ENCODE measurements at places on chromosomes 2 and 18.

GRCh38 chr2:28628987-28629386 lies 122.6 kb upstream of the PPP1CB start:
- DNase-seq: no peak

DNA sequence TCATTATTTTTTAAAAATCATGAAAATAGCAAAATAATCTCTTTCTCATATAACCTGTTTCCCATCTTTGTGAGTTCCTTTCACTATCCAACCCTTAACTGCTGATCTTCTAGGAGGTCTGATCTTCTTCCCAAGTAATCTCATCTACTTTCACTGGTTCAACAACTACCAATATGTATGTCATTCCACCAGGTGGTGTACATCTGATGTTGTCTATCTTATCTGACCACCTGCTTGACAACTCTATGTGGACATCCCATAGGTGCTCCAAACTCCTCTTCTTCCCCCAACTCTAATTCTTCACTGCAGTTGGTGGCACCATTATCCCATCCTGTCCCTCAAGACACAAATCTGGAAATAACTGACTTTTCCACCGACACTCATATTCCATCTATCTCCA lies 62.5 kb downstream of the FAM228A start:
- DNase-seq: no peak

- peak; percentile 28 for DNase-seq
Observed at GRCh38 chr2:38830526-38831159, 45.1 kb downstream of the DHX57 start.

GRCh38 chr2:153953761-153954160 lies 82.0 kb downstream of the GALNT13 start:
- no peak for DNase-seq

- DNase-seq: no peak
Observed at GRCh38 chr2:29400930-29401653, 285.9 kb downstream of the CLIP4 start.

DNA sequence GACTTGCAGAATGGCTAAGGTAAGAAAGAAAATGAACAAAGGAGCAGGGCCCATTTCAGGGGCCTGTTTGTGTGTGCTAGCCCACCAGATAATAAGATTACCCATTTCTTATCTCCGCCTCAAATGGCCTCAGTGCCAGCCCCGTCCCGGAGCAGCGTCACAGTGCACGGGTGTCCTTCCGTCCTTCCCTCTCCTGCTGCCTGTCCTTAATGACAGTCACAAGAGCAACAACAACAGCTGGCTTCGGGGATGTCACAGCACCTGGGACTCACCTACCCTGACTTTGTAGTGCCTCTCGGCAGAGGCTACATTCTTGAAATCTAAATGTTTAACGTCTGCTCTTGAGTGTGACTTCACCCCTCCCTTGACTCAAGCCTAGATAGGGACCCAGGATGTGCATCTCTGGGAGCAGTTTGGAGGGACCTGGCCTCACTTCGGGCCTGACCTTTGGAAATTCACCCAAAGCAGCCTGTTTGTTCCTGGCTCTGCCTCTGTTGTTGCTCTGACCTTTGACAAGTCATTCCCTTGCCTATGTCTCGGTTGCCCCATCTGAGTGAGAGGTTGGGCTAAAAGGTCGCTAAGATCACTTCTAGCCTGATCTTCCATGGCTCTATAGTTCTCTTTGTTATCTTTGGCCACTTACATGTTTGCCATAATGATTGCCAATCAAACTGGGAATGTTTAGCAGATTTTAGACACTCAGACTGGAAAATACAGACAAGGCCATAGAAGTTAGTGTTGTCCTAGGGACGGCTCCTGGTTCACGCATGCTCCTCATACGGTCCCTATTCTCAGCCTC lies 122.5 kb downstream of the KLHL29 start:
- no peak for DNase-seq

DNA sequence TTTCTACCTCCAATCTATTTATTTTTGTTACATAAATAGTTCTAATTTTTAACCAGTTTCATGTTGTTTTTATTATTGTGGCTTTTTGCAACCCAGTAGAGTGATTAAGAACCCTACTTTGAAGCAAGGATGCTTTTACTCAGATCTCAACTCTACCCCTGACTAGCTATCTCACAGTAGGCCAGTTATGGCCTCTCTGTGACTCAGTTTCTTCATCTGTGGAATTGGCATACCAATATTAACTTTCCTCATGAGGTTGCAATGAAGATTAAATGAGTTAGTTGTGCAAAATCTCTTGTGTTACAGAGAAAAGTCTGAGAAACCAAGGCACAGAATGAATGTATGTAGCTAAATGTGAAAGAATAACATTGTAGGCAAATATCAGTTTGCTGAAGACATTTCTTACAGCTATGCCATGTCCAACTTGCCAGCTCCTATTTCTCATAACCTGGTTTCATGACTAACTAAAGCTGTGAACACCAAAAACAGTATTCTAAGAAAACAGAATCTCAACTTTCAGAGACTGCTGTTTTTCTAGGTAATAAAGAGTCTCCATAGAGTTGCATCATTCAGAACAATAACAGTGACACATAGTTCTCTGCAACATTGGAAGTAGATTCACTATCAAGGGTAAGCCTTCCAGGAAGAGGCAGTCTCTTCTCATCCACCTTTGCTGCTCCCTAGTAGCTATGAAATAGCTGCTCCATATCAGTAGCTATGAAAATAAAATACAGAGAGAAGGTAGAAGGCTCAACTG lies 33.2 kb upstream of the CYTIP start:
- no peak for DNase-seq

DNA sequence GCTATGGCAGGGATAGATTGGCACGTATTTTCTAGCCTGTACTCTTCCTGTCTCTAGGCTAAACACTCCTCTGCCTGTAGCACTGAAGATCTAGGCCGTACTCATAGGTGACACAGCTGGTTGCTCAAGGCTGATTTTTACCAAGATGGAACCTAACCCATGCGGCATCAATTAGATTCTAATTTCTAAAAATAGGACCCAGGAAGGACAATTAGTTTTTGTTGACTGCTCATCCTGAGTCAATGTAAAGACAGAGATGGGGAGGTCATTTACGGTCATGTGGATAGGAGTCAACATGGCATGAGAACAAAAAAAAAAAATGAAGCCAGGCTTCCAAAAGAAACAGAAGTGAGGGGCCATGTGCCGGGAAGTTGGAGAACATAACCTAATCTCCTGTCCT lies 360.7 kb upstream of the ETAA1 start:
- no peak for DNase-seq

- no peak for DNase-seq
Observed at GRCh38 chr18:72830109-72830508, 37.7 kb downstream of the NETO1 start.

- no peak for DNase-seq
Observed at GRCh38 chr18:75035928-75036327, 173.0 kb downstream of the PTGR3 start.

- no peak for DNase-seq
Observed at GRCh38 chr2:155456222-155456621, 757.7 kb downstream of the KCNJ3 start.

DNA sequence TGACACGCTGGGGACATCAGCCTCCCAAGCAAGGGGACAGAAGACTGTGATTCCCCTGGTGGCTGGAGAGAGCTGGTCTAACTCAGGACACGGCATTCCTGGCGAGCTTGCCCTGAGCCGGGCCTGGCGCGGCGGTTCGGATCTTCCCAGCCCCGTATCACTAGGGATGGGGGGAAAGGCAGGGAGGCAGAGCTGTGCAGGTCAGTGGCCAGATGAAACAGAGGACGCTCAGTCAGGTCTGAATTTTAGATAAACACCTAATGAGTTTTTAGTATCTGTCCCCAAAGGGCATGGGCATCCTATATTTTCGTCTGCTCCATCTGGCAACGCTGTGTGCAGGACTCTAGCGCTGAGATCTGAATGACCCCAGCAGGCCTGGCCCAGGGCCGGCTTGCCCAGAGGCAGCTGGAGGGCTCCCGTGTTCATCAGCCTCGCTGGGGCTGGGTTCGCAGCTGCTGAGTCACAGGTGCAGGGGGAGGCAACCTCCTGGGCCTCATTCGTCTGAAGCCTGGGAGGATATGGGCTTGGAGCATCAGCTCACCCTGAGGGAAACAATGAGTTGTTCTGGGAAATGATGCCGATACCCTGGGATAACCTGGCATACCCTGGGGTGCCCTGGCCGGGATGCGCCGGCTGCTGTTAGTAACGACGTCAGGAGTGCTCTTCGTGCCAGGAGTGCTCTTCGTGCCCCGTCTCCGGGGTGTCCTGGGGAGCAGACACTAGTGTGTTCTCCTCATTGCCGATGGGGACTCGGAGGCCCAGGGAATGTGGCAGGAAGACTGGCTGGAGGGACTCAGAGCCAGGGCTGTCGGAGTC lies 48.1 kb upstream of the HPCAL1 start:
- DNase-seq: no peak

DNA sequence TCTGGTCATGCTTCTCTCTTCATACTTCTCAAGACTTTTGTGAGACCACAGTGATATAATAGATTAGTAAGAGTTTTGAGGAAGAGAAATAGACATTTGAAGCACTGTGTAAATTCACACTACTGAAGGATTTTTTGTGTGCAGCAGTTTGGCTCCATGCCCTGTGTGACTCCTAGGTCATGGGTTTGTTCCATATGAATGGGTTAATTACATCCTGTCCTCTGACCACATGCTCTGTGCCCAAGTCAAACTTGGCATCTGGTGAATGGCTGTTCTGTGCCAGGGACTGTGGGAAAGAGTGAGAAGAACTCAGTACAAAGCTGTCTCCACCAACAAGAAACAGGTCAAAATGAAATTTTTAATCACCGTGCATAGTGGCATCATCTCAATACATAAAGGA lies 304.0 kb downstream of the LNPK start:
- no peak for DNase-seq

DNA sequence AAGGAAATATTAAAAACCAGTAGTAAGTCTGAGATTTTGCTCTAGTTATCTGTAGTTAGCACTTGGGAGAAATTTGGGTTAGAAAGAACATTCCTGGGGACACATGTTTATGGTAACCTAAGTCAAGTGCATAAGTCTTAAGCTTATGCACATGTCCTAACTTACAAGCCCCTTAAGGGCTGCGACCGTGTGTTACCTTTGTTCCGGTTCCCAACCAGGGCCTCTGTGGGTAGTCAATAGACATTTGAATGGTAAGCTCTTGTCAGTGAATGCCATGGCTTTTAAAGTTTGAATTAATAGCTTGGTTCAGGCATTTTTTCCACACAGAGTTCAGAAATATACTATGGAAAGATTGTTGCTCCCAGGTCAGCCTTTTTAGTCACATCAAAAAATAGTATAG lies 64.7 kb upstream of the CWC22 start:
- no peak for DNase-seq

DNA sequence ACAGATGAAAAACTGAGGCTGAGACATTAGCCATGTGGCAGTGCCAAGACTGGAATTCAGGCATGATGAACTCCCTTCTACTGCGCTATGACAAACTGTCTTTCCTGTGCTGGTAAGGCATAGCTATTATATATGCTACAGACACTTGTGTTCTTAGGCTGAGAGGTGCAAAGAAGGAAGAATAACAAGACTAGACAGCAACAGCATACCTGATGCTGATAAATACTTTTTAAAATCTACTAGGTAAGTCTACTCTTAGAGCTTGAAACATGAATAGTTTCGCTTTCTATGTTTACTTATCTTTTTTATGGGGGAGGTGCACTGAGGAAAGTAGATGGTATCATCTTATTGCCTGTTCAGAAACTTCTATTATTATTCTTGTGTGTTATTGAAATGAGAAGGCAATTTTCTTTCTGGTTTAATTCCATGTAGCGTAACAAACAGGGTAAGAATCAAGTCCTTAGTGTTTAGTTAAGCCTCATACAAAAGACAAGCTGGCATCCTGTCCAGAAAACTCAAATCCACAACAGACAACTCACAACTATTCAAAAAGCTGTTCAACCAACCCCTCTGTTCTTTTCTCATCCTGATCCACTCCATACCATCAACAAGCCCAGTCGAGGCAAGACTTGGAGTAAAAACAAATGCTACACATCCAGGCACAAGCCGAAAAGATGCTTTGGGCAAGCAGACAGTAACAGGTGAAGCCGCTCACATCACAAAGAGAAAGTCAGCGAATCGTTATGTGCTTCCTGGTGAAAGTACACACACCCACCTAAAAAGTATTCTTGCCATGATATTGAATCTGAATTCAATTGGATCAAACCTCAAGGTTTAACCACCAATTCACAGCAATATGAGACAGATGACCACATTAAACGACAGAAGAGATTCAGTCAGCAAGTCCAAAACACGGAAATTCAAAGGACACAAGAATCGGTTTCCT lies 1.5 kb downstream of the TTC32 start:
- DNase-seq: no peak

- DNase-seq: no peak
Observed at GRCh38 chr18:32771169-32771751, 1.6 kb downstream of the KLHL14 start.

- no peak for DNase-seq
Observed at GRCh38 chr2:46200100-46200690, 97.0 kb upstream of the EPAS1 start.

DNA sequence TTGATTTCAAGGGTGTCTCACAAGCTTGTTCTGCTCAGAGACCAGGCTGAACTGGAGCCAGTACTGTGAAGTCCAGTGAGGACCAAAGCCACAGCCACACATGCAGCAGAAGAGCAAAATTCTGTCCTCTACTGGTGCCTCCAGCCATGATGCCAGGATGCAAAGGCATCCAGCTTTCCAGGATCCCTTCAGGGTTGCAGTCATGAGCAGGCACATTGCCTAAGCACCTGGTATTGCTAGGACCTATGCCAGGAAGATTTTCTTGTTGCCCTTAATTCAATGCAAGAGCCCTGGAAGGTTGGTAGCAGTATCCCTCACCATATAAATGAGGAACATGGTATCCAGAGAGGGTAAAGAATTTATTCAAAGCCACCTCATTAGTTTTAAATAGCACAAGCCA lies 78.9 kb upstream of the CYRIA start:
- no peak for DNase-seq

- DNase-seq: no peak
Observed at GRCh38 chr18:26772691-26773090, 92.8 kb downstream of the AQP4 start.

- no peak for DNase-seq
Observed at GRCh38 chr2:210715560-210716082, 159.2 kb downstream of the CPS1 start.

GRCh38 chr2:97982621-97983020 lies 13.1 kb downstream of the TMEM131 start:
- DNase-seq: no peak

DNA sequence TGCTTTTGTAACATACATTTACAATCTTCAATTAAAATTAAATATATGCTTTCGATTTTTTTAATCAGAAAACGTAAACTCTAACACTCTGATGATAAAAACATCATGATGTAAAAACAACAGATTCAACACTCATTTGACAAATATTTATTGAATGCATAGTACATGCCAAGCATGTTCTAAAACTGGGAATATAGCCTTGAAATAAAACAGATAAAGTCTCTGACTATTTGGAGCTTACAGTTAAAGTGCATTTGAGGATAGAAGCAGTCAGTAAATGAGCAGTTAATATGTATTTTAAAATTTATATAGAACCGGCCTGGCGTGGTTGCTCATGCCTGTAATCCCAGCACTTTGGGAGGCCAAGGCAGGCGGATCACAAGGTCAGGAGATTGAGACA lies 47.8 kb downstream of the TMX3 start:
- DNase-seq: no peak

- no peak for DNase-seq
Observed at GRCh38 chr2:46345775-46346174, 48.6 kb downstream of the EPAS1 start.

All from AML-193 (cell line).